ENCODE measurements at places on chromosomes 7 and 10. TPM values are rescaled to one million over a fixed set of nuclear protein-coding genes. Genes with fewer than 3 reads are reported as not detected.

GRCh38 chr7:151243408-151244195, 4.9 kb downstream of the SMARCD3 start:
- DNase-seq = no peak

- DNase-seq = no peak
Measured at GRCh38 chr10:49499305-49499851, 39.5 kb downstream of the ERCC6 start.

OR6B1 gene
- not detected for polyA plus RNA-seq

NCOA4 gene
- 79.1 TPM for polyA plus RNA-seq

DNA sequence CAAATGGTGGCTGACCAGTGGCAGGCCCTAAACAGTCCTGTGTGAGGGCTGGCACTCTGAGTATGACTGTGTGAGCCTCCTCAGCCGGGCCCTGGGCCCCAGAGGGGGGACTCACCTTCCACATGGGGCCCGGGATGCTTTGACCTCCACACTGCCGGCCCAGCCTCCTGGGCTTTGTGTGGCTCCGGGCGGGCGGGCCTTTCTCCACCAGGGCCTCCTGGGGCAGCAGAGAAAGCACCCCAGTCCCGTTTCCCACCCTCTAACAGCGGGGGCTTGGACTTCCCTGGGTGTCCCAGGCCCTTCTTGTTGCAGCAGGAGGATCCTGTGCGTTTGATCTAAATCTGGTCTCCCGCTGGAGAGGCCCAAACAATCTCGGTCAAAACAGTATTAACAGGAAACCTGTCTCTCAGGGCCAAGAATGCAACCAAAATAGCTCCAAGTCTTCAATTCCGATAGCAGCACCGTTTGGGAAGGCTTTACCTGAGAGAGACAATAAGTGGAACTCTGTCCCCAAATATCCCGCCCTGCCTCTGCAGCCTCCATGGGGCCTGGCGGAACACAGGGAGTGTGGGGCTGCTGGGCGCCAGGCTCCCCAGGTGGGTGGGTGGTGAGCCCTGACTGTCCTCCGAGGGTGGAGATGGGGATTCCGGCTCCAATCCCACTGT, 104.8 kb upstream of the ZNF32 start:
- no peak for DNase-seq

DNA sequence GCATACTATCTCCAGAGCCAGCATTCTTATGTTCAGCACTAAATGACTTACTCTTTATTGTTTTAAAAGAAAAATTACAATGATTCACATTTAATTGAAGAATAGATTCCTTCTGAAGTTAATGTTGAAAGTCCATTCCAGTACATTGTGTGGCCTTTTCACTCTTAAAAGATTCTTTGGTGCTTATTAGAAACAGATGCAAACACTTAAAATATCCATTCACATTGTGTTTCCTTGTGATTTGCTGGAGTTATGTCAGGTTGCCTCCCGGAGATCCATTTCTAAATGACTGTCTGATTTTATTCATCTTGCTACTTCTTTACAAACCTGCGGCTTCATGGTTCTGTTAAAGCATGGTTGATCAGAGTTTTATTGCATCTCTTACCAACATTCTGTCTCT, 152.8 kb downstream of the FOXP2 start:
- DNase-seq = no peak

- DNase-seq = no peak
Measured at GRCh38 chr10:120951288-120951687, 100.1 kb downstream of the WDR11 start.

DNA sequence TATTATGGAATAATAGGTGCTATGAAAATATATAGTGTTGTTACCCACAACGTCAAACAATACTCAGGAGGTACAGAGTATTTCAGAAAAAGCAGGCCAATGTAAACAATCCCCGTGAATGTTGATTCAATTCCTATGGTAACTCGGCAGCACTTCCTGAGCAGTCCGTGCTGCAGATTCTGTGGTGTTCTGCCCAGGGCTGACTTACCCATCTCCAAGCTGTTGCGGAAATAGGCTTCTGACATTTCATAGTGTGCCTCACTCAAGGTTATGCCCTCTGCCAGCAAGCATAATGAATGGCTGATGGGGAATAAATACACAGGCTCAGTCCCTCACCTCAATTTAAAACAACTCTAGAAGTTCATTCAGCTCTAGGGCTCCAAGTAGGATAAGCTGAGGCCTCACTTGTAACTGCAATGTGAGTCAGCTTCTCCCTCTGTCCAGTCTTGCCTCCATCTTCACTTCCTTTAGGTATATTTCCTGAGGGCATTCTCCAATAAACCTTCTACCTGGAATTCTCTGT, 177.6 kb downstream of the GNAI1 start:
- DNase-seq = no peak

H2BK1 gene
- not detected for polyA plus RNA-seq

DNAAF5 gene
- polyA plus RNA-seq = 6.7 TPM

GOLGA7B gene
- polyA plus RNA-seq = 0.93 TPM

DNA sequence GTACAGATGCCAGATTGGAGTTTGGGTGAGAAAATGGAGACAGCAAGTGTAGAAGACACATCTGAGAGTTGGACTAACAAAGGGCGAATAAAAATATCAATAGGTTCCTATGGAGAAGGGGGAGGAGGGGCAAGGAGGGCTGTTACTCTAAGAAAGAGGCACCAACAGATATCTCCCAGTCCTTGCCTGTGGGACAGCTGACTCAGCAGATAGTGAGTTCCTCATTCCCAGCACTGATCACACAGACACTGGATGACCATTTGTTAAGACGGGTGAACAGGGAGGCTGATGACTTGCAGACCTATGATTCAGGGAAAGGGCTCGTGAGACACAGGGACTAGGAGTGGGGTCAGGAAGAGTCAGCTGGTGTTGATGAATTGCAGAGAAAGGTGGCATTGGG, 5.7 kb upstream of the PRR15 start:
- DNase-seq = no peak

GRCh38 chr10:17443707-17444387, 10.5 kb downstream of the ST8SIA6 start:
- peak; percentile 55 for DNase-seq

NPC1L1 gene
- 0.20 TPM for polyA plus RNA-seq

DNA sequence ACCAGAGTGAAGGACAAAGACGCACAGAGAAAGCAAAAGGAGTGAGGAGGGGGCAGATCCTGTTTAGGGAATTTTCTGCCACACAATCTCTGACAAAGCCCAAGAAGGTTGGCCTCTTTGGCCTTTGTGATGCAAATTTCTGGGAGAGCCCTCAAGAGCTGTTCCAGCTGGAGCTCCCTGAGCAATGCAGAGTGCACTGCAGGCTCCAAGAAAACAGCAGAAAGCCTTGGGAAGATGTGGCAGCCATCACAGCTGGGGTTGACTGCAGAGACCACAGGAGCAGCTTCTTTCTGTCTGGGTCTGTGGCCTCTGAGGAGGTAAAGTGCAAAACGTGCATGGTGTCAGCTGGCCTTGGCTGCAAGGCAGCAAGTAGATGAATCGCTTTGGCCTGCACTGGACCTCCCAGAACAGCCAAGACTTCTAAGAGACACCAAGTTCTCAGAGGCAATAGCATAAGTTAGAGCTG, 200.2 kb downstream of the ELMO1 start:
- DNase-seq = peak; percentile 79

DNA sequence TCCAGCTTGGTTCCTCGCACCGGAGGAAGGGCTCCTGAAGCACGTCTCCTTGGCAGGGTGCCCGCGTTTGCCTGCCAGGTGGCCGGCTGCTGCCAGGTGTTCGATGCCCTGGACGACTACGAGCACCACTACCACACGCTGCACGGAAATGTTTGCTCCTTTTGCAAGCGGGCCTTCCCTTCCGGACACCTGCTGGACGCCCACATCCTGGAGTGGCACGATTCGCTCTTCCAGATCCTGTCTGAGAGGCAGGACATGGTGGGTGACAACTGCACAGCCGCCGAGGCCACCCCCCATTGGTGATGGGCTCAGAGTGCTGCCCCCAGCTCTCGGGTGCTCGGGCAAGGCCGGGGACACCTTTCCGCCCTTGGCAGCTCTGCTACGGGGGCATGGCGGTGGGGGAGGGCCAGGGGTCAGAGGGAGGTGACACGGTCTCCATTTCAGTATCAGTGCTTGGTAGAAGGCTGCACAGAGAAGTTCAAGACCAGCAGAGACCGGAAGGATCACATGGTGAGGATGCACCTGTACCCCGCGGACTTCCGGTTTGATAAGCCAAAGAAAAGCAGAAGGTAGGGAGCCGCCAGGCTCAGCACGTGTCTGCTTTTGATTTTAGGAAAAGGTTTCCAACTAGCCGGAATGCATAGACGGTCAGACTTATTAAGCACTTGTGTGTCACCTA, 1.1 kb downstream of the ZNF511 start:
- peak; percentile 66 for DNase-seq

- no peak for DNase-seq
Measured at GRCh38 chr7:117186218-117187010, 136.4 kb downstream of the WNT2 start.

GRCh38 chr10:48450741-48451466, 144.4 kb downstream of the MAPK8 start:
- DNase-seq = no peak

DNA sequence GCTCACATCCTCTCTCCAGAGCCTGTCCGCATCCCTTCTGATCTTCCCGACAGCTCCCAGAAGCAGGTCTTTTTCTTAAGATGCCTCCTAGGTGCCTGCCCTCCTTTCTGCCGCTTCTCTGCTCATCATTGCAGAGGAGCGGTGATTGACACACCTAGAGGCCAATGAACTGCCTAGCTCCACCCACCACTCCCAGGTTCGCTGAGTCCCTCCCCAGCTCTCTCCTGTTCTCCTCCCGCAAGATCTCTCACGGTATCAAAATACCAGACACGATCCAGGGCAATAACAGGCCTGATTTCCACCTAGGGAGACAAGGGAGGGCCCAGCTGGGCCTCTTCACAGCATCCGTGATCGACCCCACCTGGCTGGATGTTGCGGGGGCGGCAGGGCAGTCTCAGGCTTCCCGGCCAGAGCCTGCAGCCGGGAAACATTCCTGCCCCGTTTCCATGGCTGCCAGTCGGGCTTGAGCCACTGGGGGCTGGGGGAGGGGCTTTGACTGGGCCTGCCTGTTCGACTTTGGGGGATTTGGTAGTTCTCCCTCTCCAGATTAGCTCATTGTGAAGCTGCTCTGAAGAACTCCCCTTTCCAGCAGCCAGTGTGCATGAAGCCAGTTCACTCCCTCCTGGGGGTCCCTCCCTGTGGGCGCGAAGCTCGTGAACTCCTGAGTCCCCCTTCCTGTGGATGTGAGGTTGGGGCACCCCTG, 373.5 kb downstream of the RPS24 start:
- DNase-seq = peak; percentile 87

FIGNL1 gene
- polyA plus RNA-seq = 2.1 TPM

SPDYE2B gene
- polyA plus RNA-seq = not detected

ADRA2A gene
- polyA plus RNA-seq = 0.25 TPM

DNA sequence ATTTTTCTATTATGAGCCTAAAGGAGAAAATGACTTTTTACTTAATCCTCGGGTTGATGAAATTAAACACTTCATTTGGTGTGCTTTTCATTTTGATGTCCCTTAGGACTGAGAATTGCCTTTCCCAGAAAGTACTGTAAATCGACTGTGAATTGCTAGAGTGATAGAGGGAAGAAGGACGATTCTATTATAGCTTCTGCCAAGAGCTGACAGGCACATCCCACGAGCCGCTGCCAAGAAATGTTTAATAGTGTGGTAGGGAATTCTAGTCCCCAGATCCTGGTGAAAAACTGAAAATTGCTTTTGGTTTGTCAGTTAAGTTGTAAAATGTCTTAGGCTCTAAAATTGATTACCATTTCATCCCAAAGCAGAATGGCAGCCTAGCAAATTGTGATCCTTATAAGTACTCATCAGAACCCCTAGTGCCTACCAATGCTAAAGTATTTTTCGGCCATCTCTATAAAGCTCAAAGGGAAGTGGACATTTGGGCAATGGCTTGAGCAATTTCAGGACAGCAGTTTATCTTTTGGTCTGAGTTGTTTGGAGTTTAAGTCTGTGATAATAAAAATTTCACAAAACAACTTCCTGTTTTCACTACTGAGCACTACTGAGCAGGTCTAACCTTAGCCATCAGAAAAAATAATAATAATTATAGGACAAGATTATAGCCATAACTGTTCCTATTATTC, 44.6 kb upstream of the HYCC1 start:
- no peak for DNase-seq

CCT6A gene
- 77.9 TPM for polyA plus RNA-seq

UPK3B gene
- not detected for polyA plus RNA-seq

DNA sequence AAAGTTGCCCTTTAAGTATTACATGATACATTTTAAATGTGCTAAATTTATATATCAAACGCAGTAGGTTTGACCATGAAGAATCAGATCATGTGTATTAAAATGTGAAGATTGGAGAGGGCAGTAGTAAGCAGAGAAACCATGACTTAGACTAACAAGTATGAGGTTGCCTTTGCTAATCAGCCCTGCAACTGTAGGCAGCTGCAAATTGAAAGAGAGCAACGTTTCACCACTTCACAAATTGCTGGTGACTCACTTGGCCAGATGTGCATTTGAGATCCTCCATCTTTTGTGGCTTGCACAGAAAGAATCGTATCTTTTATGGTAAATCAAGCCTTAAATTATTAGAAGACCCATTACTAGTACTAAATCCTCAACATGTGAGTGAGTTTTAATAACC, 10.1 kb upstream of the SEMA3A start:
- DNase-seq = no peak

TAS2R5 gene
- polyA plus RNA-seq = 0.92 TPM

DNA sequence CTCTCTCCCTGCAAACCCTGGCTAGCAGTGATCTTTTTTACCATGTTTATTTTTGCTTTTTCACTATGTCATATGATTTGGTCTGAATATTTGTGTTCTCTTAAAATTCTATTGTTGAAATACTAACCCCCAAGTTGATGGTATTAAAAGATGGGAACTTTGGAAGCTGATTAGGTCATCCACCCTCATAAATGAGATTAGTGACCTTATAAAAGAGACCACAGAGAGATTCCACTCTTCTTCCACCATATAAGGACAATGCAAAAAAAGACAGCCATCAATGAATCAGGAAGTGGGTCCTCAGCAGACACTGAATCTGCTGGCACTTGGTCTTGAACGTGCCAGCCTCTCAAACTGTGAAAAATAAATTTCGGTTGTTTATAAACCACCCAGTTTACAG, 112.8 kb upstream of the KCND2 start:
- DNase-seq = no peak

- DNase-seq = no peak
Measured at GRCh38 chr7:134561-135256, 57.7 kb upstream of the FAM20C start.

MRC1 gene
- 7.0 TPM for polyA plus RNA-seq

DNA sequence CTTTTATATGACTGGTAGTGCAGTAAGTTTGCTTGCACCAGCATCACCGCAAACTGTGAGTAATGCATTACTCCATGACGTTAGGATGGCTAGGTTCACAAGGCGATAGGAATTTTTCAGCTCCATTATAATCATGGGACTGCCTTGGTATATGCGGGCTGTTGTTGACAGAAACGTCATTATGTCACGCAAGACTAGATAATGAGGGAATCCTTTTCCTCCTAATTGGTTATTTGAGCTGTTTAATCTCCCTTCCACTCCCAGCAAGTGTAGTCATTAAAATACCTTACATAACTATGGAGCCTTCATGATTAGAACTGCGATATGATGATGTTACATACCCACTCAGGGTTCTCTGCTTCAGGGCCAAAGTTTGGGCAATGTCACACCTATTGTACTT, 17.3 kb downstream of the KLLN start:
- no peak for DNase-seq

- no peak for DNase-seq
Measured at GRCh38 chr7:154627646-154628290, 375.2 kb downstream of the PAXIP1 start.
